LNCaP clone FGC (cell line): ENCODE measurements at places on chromosomes 4 and X.

- no peak for DNase-seq
These were observed 150.6 kb downstream of the CDS1 start for GRCh38 chr4:84733343-84734033.

GRCh38 chrX:41692162-41692749, 3.5 kb downstream of the GPR34 start:
- DNase-seq = peak; percentile 54

DNA sequence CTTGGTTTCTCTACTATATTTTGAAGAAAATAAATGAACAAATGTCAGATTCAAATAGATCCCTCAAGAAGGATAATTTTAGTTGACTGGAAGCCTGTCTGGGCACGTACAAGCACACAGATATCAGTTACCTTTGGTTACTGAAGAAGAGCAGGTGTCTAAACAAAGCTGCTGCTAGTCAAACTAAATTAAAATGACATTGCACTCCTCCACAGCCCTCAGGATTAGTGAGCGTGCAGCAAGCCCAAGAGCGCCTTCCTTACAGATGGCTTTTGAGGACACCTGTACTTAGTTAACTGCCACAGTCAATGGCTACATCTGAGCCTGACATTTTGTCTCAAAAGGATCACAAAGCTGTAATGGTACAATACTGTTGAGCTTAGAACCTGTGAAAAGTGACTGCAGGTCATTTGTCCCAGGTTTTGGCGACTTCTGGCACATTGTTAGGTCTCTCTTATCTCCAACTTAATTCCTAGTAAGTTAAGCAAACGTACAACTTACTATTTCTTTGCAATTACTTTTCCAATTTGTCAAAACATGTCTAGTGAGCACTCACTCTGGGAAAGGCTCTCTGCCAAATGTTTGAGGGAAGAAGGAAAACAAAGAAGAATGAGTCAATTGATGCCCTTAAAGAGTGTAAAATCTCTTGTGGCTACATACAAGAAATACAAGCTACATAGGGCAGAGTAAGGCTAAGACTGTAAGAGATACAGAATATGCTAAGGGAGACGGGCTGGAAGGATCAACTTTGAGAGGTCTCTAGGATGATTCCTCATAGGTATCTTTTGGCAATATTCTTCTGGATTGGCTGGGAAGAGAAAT, 25.6 kb upstream of the DAPP1 start:
- no peak for DNase-seq

DNA sequence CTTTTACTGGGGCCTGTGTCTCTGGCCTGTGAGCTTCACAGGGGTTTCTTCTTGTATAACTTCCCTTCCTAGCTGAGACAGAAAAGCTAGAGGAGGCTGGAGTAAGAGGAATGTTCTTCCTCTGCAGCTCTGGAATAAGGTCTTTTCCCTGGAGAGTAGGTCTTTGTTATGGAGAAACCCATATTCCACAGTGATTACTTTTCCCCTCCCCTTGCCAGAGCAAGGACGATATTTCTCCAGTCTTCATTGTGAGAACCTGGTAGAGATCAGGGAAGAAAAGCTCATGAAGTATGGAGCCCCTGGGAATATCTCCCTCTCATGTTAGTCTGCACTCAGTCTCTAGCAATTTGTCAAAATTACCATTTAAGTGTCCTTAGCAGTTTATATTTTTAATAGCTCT, 18.7 kb upstream of the GLRB start:
- no peak for DNase-seq

- no peak for DNase-seq
These were observed 49.9 kb upstream of the MTMR1 start for GRCh38 chrX:150643271-150643670.
